Activated CD4-positive, alpha-beta T cell treated with anti-CD3 and anti-CD28 coated beads, Interleukin-2, amount 10 ng/mL, durations not matched to agents 24 days and 14 days (primary cell): ENCODE measurements at places on chromosomes 7 and 10. TPM values are rescaled to one million over a fixed set of nuclear protein-coding genes. Genes with fewer than 3 reads are reported as not detected.

Gene IPMK
- total RNA-seq = 8.1 and 9.0 TPM in 2 replicates

Gene ZRANB1
- total RNA-seq = 14.9 and 15.5 TPM in 2 replicates

DNA sequence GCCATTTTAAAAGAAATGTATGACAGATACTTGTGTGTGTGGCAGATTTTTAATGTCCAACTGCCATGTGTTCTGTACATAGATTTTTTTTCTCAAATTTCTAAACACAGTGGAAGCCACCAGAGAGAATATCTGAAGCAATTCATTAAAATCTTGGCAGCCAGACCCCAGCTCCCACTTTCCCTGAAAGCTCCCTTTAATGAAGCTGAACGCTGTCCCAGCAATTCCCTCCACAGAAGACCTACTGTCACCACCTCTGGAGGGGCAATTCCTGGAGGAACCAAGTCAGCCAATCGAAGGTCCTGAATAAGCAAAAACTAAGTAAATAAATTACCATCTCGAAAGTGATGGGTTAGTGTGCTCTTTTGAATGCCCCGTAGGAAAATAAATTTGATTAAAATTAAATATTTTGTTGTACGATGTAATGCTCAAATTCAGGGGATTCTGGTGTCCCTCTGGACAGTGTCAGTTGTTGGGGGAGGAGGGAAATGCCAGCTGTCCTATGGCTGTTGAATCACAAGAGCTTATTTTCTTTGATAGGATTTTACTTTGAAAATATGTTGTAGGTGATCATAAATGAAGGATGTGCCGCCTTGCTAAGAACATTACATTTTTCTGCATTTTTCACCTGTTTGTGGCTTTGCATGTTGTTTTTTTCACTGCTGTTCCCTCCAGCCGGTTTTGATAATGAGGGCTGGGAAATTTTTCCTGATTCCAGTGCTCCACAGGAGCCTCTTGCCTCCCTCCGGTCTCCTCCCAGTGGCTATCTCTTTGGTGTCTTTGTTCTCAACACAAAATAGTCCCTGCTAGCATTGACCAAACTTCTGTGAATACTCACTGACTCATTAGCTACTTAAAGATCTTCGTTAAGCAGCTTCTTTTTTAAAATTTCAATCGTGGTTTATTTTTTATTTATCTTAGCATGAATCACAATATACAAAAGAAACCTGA is 9.2 kb upstream of the GSAP start:
- DNase-seq = peak; percentile 43
- no peak overlapping the region for H3K4me3 ChIP-seq
- H3K27ac ChIP-seq = no peak overlapping the region
- H3K27me3 ChIP-seq = peaks cover 9% of the 10 kb centered on the region
- peaks cover 32% of the 10 kb centered on the region for H3K4me1 ChIP-seq
- H3K36me3 ChIP-seq = no peaks in the 10 kb centered on the region

DNA sequence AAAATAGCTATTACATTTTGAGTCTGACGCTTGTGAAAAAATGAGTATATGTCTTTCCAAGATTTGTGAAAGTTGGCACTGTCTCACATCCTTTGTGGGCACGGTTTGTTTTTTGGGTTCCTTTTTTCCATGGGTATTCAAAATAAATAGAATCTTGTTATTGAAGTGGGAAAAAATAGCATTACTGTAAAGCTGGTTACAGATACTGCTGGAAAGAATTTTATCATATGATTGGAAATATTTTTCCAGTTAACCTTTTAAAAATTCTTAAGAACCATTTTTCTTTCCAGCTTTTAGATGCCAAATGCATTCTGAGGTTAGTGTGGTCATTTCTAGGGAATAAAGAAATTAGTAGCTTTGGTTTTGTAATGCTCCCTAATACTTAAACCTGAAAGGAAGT is 11.4 kb downstream of the NET1 start:
- H3K4me1 ChIP-seq = peaks cover 7% of the 10 kb centered on the region
- DNase-seq = no peak
- no peak overlapping the region for H3K27ac ChIP-seq
- H3K4me3 ChIP-seq = no peak overlapping the region

GRCh38 chr10:118332236-118332635 is 9.9 kb downstream of the FAM204A start:
- H3K36me3 ChIP-seq = peaks cover 47% of the 10 kb centered on the region
- no peak for DNase-seq
- H3K4me3 ChIP-seq = no peak overlapping the region
- H3K4me1 ChIP-seq = peaks cover 11% of the 10 kb centered on the region
- H3K27ac ChIP-seq = no peak overlapping the region

- no peaks in the 10 kb centered on the region for H3K36me3 ChIP-seq
- no peak overlapping the region for H3K4me3 ChIP-seq
- H3K27ac ChIP-seq = no peak overlapping the region
- no peaks in the 10 kb centered on the region for H3K27me3 ChIP-seq
- DNase-seq = no peak
Measured at GRCh38 chr10:106577266-106577665, 587.2 kb downstream of the SORCS1 start.

DNA sequence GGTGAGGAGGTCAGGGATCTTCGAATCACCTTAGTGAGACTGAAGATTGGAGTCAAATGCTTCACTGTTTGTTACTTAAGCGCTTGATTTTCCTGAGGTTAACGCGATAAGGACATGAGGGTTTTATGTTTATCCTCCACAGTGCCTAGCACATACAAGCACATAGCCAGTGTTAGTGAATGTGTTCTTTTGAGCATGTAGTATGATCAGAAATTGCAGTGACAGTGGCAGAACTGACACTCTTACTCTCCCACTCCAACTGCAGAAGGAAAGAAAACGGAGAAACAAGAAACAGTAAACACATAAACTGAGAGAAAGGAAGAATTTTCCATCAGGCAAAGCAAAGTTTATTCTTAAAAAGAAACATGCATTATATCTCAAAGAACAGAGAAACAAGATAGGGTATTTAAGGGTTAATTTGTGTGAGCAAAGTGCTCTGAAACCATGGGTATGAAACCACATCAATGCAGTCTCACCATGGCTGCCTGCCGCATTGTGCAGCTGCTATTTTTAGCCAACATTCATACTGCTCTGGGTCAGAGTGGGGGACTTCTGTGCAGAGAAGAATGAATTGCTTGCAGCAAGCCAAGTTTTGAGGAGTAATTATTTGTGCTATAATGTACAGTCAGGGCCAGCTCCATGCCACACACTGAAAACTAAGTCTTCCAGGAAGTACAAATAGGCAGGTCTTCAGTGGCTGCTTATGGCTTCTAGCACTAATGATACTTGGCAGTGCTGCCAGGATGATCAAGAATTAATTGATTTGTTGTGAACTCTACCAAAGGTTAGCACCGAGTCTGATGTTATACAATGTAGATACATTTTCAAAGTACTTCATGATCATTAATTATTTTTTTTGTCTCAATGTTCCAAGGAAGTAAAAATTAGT is 152.0 kb downstream of the MACC1 start:
- no peaks in the 10 kb centered on the region for H3K36me3 ChIP-seq
- no peaks in the 10 kb centered on the region for H3K27me3 ChIP-seq
- peak; percentile 68 for DNase-seq
- H3K27ac ChIP-seq = peak overlapping the region; percentile 39
- peak overlapping the region; percentile 10 for H3K4me3 ChIP-seq

- peaks cover 3% of the 10 kb centered on the region for H3K27me3 ChIP-seq
- no peak for DNase-seq
- H3K36me3 ChIP-seq = no peaks in the 10 kb centered on the region
- H3K4me3 ChIP-seq = no peak overlapping the region
- no peak overlapping the region for H3K27ac ChIP-seq
Measured at GRCh38 chr10:68594405-68594804, 34.3 kb downstream of the TET1 start.

DNA sequence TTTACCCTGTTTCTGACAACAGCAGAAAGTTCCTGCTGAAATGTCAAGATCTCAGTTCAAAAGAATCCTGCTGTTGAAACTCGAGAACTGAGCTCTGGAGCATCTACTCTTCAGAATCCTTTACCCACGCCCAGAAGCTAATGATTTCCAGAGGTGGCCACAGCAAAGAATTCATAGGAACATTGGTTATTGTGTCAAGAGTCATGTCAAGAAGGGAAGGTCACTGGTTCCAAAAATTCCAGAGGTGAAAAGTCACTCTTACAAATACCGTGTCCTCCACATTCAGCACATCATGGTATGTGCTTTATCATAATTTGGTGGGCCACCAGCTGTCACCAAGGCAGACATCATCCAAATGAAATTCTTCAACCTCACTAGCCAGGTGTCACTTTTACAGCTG is 394.4 kb upstream of the NPVF start:
- no peaks in the 10 kb centered on the region for H3K36me3 ChIP-seq
- H3K27me3 ChIP-seq = no peaks in the 10 kb centered on the region
- peaks cover 11% of the 10 kb centered on the region for H3K4me1 ChIP-seq
- no peak overlapping the region for H3K27ac ChIP-seq

DNA sequence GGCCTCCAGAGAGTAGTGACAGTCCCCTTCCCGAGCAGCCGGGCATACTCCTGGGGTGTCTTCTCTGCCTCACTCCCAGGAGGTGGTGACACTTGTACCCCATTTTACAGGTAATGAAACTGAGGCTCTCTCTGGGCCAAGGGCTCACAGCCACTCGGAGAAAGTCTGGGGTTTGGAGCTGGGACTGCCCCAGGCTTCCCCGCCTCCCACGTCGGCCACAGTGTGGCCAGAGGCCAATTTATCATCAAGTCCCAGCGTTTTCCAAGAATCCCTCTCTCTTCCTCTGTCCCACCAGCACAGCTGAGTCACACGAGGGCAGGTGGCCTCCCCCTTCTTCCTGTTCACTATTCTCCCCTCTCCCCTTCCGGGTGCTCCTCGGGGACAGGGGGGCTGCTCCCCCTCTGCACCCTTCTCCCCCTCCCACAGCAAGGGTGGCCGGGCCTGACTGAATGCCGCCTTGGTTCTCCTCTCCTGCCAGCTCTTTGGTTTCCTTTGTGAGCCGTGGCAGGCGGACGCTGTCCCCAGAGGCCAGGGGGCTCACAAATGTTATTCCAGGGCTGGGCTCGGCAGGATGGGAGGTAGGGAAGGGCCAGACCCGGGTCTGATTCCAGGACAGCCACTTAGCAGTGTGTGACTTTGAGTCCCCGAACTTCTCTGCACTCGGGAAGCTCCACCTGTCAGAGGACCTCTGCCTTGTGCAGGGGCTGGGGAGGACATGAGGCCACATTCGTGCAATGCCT is 17.7 kb downstream of the CLIP2 start:
- no peaks in the 10 kb centered on the region for H3K36me3 ChIP-seq
- no peak for DNase-seq
- peaks cover 15% of the 10 kb centered on the region for H3K27me3 ChIP-seq
- H3K4me1 ChIP-seq = peaks cover 12% of the 10 kb centered on the region
- peak overlapping the region; percentile 15 for H3K4me3 ChIP-seq
- no peak overlapping the region for H3K27ac ChIP-seq

- peaks cover 66% of the 10 kb centered on the region for H3K36me3 ChIP-seq
- no peaks in the 10 kb centered on the region for H3K27me3 ChIP-seq
- no peak for DNase-seq
- H3K27ac ChIP-seq = peak overlapping the region; percentile 86
- H3K4me3 ChIP-seq = no peak overlapping the region
- H3K4me1 ChIP-seq = peaks cover 40% of the 10 kb centered on the region
Measured at GRCh38 chr7:130888468-130888867, 154.5 kb upstream of the KLF14 start.
